ENCODE measurements at places on chromosomes 3 and 15.

- DNase-seq = no peak
These were observed 476.6 kb downstream of the FHIT start for GRCh38 chr3:60774617-60775016.

GRCh38 chr3:71444028-71444860, 139.3 kb downstream of the FOXP1 start:
- DNase-seq = no peak

- DNase-seq = no peak
These were observed 581 bp downstream of the IP6K1 start for GRCh38 chr3:49785565-49786356.

GRCh38 chr3:43378066-43378935, 92.0 kb downstream of the SNRK start:
- no peak for DNase-seq

DNA sequence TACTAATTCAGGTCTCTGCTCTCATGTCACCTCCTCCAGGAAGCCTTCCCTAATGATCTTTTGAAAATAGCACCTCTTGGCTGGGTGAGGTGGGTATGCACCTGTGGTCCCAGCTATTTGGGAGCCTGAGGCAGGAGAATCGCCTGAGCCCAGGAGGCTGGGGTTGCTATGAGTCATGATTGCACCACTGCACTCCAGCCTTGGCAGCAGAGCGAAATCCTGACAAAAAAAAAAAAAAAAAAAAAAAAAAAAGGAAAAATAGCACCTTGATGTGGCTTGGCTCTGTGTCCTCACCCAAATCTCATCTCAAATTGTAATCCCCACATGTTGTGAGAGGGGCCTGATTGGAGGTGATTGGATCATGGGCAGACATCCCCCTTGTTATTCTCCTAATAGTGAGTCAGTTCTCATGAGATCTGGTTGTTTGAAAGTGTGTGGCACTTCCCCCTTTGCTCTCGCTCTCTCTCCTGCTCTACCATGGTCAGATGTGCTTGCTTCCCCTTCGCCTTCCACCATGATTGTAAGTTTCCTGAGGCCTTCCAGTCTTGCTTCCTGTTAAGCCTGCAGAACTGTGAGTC, 11.2 kb upstream of the RNU6-1 start:
- no peak for DNase-seq

GRCh38 chr15:67144609-67145311, 79.4 kb downstream of the SMAD3 start:
- no peak for DNase-seq

GRCh38 chr3:68972358-68972979, 40.1 kb upstream of the TAFA4 start:
- peak; percentile 21 for DNase-seq

GRCh38 chr3:193851941-193852674, 259.1 kb downstream of the OPA1 start:
- DNase-seq = peak; percentile 22

GRCh38 chr15:66851311-66852063, 149.5 kb downstream of the SMAD6 start:
- peak; percentile 62 for DNase-seq

DNA sequence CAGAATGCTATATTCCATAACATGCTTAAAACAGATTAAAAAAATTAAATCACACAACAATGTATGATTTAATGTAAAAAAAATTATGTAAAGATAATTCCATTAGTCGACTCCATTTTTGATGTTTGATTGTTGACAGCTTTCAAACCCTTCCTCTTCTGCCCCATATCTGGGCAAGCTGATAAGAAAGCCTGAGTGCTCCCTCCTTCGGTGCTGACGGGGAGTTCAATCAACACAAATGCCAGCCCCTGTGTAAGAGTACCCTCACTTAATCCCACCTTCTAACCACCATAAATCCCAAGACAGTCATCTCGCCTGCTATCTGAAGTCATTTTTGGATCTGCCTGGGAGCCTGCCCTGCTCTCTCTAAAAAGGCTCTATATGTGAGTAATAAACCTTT, 59.8 kb upstream of the IP6K2 start:
- no peak for DNase-seq
